ENCODE measurements at places on chromosomes 5 and 9. TPM values are rescaled to one million over a fixed set of nuclear protein-coding genes. Genes with fewer than 3 reads are reported as not detected.

KCNV2 gene
- not detected for total RNA-seq

- no peak for DNase-seq
Observed at GRCh38 chr9:68678430-68678829, 26.6 kb upstream of the PIP5K1B start.

GRCh38 chr9:79580055-79580454 lies 8.3 kb downstream of the TLE4 start:
- DNase-seq = no peak

DNA sequence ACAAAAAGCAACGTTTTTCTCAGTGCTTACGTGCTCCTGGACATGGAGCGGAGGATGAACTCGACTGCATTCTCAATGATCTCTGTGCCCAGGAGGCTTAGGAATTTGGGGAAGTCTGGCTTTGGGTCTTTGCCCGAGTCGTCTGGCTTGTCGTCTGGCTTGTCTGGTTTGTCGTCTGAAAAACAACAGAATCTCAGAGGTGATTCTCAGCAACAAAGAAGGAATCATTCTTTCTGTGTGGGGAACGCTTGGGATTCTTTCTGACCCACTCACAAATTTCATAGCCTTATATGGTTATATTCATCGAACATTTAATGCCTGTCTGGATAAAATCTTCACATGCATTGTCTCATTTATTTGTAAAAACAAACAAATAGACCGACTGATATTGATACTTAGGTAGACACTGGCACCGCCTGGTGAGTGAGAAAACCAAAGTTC lies 4.7 kb downstream of the C5orf46 start:
- no peak for DNase-seq

DNA sequence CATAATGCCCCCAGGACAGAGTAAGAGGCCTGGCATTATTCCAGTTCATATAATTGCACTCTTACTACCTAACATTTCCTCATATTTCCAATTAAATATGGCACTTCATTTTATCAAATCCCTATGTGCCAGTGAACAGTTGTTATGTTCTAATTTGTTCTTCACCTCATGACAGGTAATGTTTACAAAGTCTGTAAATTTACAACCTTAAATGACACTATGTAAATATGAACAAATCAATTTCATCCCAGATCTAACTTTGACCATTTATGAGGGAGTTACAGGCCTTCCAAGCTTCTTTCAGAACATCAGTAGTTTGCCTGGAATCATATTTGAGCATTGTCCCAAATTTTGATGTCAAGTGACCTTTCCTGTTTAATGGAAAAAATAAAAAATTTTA lies 592.6 kb upstream of the CDH6 start:
- DNase-seq = no peak

Data from activated CD4-positive, alpha-beta memory T cell treated with anti-CD3 and anti-CD28 coated beads, Interleukin-2, amount 10 ng/mL, durations not matched to agents 7 days and 5 days (primary cell).